Tibial nerve (tissue), 4 donors: ENCODE measurements at places on chromosomes 13 and 19.
A peak's percentile ranks its signal among the peaks of the same experiment; 100 is the strongest.

DNA sequence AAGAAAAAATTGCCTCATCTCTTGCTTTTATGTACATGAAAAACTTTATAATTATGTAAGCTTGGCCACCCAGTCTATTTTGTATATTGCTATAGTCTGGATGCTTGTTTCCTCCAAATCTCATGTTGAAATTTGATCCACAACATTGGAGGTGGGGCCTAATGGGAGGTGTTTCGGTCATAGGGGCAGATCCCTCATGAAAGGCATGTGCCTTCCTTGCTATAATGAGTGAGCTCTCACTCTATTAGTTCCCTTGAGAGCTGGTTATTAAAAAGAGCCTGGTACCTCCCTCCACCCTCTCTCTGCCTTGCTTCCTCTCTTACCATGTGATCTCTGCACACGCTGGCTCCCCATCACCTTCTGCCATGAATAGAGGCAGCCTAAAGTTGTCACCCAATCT, 1005.1 kb downstream of the PCDH9 start:
- DNase-seq: no peak

DNA sequence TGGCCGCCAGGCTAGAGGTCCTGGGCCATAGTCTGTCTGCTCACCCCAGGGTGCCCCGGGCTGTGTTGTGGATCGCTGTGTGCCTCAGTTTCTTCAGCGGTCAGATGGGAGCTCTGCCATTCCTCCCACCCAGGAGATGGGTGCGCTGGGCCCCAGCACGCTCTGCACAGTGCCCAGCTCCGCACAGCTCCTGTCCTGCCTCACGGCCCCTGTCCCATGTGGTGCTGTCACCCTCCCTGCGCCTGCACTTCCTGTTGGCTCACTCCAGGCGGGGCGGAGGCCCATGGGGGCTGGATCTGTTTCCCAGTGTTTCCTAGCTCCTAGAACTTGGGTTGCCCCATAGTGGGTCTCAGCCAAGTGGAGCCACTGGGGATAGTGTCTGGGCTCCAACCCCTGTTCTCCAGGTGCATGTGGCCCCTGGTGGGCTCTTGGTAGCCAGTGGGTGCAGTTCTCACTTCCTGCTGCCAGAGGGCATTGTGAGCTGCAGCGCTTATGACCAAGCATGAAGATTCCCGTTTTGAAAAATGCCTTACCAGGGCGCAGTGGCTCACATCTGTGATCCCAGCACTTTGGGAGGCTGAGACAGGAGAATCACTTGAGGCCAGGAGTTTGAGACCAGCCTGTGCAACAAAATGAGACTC, 69.8 kb downstream of the KDM4B start:
- DNase-seq: no peak

- DNase-seq: no peak
These were observed 17.2 kb downstream of the ENOX1 start for GRCh38 chr13:43769529-43769928.

- no peak for DNase-seq
These were observed 124.9 kb downstream of the CRYL1 start for GRCh38 chr13:20400774-20401173.

GRCh38 chr13:23749288-23749873, 139.8 kb downstream of the MIPEP start:
- no peak for DNase-seq

GRCh38 chr13:30496147-30496546, 30.4 kb upstream of the HMGB1 start:
- no peak for DNase-seq

- DNase-seq: no peak
These were observed 735.2 kb downstream of the LIG4 start for GRCh38 chr13:107480130-107480529.

- DNase-seq: no peak
These were observed 34.1 kb downstream of the F2RL3 start for GRCh38 chr19:16922949-16923348.

DNA sequence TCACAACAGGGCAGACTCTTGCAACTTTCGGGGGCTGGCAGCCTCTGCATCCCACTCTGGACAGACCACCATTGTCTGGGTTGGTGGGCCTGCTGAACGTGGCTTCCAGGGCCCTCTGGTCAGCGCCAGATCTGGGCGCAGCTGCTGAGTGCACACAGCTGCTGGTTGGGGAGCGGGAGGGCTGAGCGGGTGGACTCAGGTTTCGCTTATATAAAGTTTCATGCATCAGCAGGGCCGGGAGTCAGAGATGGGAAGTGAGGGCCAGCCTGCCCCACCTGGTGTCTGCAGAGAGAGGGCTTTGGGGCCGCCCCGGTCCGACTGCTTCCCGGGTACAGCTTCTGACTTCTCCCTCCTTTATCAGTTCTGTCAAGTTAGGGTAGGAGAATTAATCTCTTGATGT, 6.9 kb downstream of the ARHGEF7 start:
- DNase-seq: no peak

DNA sequence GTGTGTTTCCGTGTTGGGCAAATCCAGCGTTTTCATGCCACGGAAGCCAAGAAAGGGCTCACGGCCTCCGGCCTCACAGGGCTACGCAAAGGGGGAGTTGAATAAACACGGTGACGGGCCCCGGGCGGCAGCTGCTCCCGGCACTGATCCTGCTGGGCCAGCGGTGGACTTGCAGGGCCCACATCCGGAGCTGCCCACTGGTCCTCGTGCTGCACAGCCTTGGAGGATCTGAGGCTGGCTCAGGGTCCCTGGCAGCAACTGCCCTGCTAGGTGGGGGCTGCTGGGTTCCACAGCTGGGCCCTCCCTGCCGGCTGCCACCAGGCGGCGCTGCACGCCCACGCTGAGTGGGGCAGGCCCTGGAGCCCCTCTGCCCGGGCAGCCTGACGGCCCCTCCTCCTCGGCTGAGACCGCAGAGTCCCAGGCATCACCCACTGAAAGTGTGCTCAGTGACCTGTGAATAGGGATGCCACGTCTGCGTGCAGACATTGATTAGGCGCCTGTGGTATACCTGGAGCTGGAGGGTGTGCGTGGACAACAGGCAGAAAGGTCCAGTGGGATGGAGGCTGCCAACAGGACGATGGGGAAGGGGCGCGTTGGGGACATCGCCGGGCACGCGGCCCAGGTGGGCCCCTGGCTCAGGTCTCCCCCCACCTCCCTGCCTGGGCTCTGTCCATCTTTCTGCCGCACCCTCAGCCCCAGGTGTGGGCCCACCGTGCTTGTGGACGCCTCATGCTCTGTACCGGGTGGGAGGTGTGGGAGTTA, 5.3 kb upstream of the HCN2 start:
- no peak for DNase-seq

GRCh38 chr19:4538601-4538954, 1.3 kb downstream of the LRG1 start:
- DNase-seq: no peak

GRCh38 chr19:54457773-54458647, 5.6 kb downstream of the LENG9 start:
- DNase-seq: no peak

DNA sequence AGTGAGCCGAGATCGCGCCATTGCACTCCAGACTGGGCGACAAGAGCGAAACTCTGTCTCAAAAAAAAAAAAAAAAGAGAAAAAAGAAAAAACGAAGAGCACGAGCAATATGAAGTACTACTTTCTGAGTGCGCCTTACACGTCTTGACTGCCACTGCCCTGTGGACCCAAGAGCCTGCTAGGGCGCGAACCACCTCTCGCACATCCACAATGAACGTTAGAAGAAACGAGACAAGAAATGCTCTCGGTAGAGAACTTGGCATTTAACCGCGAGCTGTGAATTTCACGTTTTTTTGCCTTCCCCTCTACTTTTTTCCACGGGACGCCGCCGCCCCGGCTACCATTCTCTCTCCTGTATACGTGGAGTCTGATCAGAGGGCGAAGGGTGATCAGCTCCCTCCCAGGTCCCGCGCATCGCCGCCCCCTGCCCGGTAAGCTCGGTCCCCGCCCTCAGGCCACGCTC, 454 bp downstream of the TIMM44 start:
- DNase-seq: no peak

DNA sequence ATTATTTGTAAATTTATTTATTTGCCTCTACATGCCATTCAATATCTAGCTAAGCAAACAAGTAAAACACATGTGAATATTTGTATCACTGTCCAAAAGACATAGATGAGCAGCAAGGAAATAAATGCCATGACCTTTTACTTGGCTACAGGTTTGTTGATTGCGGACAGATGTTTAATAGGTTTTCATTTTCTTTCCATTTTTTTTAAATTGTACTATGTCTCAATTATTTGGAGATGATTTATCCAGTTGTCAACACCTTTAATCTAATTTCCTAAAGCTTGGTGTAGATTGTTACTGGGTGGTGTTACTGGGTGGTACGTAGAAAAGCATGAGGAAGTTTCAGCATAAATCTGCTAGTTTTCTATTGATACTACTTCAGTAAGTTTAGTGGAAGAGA, 560.6 kb upstream of the SPRY2 start:
- no peak for DNase-seq

DNA sequence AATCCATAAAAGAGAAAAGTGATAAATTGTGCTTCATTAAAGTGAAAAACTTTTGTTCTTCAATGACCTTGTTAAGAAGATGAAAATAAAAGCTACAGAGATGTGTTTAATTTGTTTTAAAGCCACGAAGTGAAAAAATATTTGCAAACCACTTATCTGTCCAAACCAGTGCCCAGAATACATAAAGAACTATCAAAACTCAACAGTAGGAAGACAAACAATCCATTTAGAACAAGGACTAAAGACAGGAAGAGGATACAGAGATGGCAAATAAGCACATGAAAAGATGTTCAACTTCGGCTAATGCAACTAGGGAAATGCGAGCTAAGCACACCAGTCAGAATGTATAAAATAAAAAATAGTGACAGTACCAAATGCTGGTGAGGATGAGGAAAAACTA, 15.0 kb downstream of the GJB6 start:
- no peak for DNase-seq

- no peak for DNase-seq
These were observed 406.4 kb downstream of the KCNRG start for GRCh38 chr13:50421473-50422130.

GRCh38 chr13:61654481-61654880, 238.8 kb upstream of the PCDH20 start:
- DNase-seq: no peak

GRCh38 chr19:29810504-29810871, 1.3 kb upstream of the CCNE1 start:
- peak; percentile 21 for DNase-seq

DNA sequence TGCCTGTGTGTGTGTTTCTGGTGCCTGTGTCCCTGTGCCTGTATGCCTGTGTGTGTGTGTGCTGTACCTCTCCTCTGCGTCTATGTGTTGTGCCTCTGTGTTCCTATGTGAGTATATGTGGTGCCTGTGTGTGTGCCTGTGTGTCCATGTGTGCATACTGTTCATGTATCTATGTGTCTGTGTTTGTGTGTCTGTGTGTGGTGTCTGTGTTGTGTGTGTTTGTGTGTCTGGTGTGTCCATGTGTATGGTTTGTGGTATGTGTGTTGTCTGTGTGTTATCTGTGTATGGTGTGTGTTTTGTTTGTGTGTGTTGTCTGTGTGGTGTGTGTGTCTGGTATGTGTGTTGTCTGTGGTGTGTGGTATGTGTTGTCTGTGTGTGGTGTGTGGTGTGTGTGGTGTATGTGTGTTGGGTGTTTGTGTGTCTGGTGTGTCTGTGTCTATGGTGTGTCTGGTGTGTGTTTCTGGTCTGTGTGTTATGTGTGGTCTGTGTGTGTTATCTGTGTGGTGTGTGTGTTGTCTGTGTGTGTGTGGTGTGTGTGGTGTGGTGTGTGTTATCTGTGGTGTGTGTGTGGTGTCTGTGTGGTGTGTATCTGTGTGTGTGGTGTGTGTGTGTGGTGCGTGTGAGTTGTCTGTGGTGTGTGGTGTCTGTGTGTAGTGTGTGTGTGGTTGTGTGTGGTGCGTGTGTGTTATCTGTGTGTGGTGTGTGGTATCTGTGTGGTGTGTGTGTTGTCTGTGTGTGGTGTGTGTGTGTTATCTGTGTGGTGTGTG, 20.4 kb downstream of the HDGFL2 start:
- DNase-seq: no peak

- no peak for DNase-seq
These were observed 393.8 kb downstream of the ITGBL1 start for GRCh38 chr13:101846249-101846648.

- DNase-seq: no peak
These were observed 17.5 kb downstream of the LATS2 start for GRCh38 chr13:21043898-21044297.

DNA sequence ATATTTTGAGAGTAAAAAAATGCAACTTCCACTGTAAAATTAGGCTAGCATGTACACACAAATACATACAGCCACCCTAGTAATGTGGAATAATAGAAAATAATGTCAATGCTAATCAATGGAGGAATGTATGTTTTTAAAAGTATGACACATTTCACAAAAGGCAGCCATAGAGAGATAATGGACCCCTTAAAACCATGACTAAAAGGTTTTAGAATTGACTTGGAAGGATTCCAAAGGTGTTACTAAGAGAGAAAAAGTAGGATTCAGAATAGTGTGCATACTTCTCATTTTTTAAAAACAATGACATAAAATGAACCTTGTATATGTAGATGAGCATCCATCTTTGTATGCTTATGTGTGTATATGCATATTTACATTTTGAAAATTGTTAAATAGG, 597.9 kb upstream of the PCDH9 start:
- DNase-seq: no peak

DNA sequence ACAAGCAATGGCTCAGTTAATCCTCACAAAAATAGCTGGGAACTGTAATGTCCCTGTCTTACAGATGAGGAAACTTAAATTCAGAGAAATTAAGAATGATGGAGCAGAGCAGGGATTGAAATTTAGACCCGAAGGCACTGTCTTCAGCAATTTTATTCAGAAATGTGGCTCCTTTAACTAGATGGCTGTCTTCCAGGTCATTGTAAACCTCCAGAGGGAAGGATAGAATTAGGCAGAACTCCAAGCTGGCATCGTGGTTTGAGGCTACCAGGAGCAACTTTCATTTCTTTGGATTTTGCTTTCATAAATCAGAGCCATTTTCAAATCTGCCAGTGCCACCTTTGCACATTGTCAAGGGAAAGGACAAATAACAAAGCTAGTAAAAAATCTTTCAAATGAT, 339.0 kb downstream of the DCT start:
- DNase-seq: no peak

- DNase-seq: no peak
These were observed 1224.4 kb downstream of the EFNB2 start for GRCh38 chr13:105311094-105311493.
